Suppressor macrophage (primary cell): ENCODE measurements at places on chromosomes 1 and 21.
A peak's percentile ranks its signal among the peaks of the same experiment; 100 is the strongest.

DNA sequence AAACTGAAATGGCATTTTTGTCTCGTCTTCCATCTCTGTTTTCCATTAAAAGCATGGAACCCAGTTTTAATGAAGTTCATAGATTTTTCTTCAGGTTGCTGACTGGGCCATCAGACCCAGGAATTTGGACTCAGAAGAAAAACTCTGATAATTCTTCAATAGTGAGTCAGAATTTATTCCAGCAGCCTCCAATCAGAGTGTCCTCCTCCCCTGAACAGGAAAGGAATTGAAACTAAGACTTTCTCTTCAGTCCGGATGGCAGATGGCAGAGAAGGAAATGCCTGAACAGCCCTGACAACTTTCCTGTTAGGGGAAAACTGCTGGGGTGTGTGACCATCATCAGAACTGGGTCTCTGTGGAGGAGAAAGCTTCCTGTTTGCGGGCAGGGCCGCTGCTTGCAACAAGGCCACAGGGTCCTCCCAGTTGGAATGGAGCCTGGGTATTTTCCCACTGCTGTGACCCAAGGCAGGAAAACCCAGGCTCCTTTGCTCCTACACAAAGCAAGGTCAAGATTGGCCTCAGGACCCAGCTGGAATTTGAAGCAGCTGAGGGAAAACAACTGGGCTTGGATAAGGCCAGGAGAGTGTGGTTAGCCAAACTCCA lies 20.7 kb downstream of the CD34 start:
- peak; percentile 83 for DNase-seq

DNA sequence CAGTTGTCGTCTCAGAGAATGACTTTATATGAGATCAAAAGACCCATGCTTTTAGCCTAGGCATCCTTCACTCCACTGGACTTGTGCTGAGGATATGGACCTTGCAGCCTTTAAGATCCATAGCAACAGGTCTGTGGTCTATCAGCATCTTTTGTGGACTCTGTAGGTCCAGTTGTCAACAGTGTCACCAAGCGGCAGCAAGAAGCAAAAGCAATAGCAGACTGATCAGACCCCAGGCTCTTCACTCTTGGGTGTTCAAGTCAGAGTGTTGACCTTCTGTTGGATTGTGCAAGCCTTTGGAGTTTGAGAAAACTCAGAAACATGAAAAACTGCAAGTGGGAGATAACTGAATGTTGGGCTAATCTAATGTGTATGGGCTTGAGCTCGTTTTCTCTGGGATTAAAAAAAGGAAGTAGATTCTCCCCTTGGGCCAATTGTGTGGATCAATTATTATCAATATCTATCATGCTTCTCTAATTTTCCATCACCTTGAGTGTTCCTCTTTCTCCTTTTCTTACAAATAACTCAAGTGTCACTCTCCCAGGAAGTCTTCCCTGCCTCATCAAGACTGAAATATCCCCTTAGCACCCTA lies 144.2 kb downstream of the LYPLAL1 start:
- no peak for DNase-seq

- DNase-seq = no peak
These were observed 442.4 kb downstream of the LTN1 start for GRCh38 chr21:28550057-28550825.

DNA sequence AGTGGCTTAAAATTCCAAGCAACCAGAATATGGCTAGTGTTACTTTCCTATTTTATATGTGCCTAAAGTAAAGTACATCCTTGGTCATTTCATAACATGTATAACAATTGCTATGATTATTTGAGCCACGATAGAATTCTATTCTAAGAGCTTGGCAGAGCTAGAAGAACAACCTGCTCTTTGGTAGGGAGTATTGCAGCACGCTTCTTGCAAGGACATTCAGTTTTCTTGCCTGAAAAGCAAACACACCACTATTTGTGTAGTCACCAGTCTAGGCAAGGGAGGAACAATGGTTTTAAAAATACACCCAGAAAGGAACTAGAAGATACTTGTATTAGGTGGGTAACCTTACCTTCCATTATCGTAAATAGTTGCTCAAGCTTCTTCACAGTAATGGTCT lies 51.5 kb downstream of the CNST start:
- no peak for DNase-seq

GRCh38 chr1:39845569-39846566 lies 37.4 kb downstream of the TRIT1 start:
- DNase-seq = peak; percentile 99

DNA sequence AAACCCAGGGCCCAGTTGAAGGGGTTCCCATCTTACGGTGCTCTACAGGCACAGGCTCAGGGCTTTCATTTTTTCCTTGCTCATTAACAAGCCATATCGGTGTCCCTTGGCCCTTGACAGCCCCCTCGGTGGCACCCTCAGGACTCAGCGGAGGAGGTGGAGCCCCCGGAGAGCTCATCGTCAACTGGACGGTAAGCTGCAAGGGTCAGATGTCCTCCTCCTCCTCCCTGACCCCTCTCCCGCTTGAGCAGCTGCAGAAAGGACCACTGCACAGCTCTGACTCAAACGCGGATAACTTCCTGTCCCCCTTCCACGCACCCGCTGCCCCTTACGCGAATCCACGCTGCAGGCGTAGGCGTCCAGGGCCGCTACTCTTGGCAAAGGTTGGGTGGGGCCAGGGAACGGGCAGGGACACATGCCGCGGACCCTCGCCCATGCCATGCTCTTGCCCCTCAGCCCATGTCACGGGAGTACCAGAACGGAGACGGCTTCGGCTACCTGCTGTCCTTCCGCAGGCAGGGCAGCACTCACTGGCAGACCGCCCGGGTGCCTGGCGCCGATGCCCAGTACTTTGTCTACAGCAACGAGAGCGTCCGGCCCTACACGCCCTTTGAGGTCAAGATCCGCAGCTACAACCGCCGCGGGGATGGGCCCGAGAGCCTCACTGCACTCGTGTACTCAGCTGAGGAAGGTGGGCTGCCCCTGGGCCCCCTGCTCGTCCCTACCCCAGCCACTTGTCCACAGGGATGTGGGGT lies 14.7 kb downstream of the TMEM81 start:
- no peak for DNase-seq

GRCh38 chr1:10617318-10617717 lies 142.6 kb downstream of the PEX14 start:
- DNase-seq = no peak

- DNase-seq = no peak
These were observed 36.2 kb upstream of the A3GALT2 start for GRCh38 chr1:33357099-33357498.

DNA sequence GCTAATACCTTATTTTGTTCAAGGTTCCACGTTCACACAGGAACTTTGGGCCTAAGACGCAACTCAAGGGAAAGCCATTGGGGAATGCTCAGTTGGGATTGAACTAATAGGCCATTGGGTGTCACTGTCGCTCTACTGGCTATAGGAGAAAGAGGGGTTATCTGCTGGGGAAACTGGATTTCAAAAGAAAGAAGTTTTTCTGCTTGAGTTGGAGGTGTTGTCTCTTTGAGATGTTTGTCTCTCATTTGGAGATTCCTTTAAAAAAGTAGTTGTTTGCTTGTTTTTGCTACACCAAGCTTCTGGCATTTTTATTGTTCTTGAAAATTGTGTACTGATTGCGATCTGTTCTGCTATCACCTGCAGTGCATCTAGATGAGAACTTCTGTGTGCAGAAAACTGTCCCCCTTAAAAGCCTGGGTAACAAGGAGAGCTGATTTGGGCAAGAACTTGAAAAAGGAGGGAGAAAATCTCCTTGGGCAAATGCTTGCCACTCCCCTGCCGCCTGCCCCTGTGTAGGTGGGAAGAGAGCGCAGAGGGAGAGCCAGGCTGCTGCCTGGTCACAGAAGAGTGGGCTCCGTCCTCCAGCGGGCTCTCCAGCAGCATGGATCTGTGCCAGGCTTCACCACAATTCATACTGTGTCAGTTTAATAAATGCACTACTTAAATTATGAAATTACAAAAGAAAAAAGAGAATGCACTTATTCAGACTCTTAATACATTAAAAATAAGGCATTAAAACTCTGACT lies 39.9 kb downstream of the PEX14 start:
- peak; percentile 72 for DNase-seq

DNA sequence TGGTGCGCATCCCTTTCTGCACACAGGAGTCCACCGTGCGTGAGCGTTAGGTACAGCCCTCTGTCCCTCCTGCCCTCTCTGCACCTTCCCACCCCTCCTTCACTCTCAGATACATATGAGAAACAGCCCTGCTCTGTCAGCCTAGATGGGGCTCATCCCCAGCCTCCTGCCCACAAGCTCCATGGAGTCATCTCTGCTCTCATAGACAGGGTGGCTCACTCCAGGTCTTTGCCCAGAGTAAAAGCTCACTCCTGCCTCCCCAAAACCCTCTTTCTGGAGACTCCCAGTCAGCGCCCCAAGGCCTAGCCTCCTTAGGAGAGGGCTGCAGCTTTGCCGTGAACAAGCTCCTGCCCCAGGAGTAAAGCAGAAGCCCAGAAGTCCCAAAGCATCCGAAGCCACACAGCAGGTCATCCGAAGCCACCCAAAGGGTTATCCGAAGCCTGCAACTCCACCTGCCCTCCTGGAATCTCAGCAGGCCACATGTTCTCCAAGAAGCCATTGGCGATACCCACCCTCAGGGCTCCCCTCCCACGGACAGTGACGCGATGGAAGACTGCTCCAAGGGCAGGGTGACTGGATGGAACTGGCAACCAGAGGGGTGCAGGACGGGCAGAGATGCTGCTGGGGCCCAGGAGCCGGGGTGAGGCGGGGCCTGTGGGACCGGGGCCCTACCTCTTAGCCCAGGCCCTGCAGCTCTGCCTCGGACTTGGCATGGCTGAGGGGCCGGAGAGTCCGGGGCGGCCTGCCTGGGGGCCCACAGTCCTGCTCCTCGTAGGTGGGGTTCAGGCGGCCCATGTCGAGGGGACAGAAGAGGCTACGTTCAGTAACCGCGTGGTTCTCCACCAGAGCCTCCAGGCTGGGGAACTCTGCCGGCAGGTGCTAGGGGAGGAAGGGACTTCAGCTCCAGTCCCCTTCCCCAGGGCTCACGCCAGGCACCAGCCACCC lies 3.6 kb upstream of the KIF17 start:
- no peak for DNase-seq

DNA sequence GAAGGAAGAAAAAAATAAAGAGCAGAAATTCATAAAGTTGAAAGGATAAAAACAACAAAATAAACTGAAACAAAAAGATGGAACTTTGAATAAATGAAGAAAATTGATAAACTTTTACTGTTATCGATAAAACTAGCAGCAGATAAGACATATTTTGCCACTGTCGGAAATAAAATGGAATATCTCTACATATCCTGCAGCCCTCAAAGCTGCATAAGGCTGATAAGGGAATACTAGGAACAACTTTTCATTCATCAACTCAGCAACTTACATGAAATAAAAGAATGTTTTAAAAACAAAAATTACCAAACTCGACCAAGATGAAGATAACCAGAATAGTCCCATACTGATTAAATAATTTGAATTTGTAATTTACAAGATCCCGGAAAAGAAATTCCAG lies 48.0 kb upstream of the GRIK1 start:
- no peak for DNase-seq

GRCh38 chr1:11967028-11967547 lies 13.2 kb upstream of the MFN2 start:
- peak; percentile 36 for DNase-seq

DNA sequence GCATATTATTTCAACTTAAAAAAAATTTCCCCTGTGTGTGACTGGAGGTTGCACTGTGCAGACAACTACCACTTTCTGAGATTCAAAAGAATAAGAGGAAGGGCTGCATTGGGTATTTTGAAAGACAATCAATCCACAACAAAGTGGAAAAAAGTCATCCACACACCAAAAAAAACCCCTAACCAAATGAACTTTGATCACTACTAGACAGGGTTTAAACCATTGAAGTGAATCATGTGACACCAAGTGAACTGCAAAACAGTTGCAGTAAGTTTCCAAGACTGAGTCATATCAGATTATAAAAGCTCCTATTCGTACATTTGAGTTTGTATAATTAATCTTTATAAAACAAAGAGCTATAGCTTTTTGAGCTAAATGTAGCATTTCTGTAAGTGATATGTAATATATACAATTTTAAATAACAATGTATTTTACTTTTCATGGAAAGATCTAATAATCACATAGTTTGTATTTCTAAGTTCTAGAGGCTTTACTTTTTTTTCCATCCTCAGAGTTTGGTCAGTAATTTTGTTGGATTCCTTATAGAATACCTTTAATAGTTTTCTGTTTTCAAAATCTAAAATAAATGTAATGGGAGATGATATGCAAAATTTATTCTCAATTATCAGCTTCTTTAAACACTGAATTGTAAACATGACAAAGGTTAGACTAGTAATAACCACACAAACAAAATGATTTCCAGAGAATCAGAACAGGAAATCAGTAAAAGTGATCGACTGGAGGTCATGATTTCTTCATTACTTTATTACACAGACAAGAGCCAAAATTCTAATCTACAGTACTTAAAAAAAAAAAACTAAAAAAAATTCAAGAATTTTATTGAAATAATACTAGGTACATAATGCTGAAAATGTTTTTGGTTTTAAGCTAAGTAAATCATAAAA lies 50.5 kb upstream of the GFI1 start:
- no peak for DNase-seq

- no peak for DNase-seq
These were observed 18.6 kb downstream of the FAM151A start for GRCh38 chr1:54604572-54605370.

GRCh38 chr1:32798191-32798590 lies 19.0 kb downstream of the YARS1 start:
- DNase-seq = no peak

GRCh38 chr1:197486946-197487345 lies 218.9 kb downstream of the CRB1 start:
- DNase-seq = no peak

- no peak for DNase-seq
These were observed 62.3 kb upstream of the ADARB1 start for GRCh38 chr21:45011911-45012661.

DNA sequence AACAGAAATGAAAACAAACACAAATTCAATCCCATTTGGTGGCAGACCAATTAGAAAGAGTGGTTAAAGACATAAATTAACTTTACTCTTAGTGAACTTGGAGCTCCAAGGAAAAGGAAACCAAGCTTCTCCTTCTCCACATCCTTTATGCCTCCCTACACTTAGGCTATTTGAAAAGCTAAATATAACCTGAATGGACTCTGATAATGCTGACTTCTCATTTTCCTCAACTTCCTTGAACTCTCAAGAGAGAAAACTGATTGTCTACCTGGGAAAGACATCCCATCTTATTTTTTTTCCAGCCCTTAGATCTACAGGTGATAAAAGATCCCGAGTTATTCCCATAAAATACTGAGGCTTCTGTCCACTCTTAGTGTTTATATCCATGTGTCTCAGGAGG lies 178.4 kb upstream of the SPAG17 start:
- DNase-seq = no peak

GRCh38 chr1:165994107-165994506 lies 166.7 kb downstream of the UCK2 start:
- no peak for DNase-seq

- no peak for DNase-seq
These were observed 25.8 kb upstream of the DENND1B start for GRCh38 chr1:197801111-197801482.

- no peak for DNase-seq
These were observed 126.6 kb upstream of the PLPPR4 start for GRCh38 chr1:99137554-99138206.

- DNase-seq = no peak
These were observed 32.9 kb downstream of the ADCY10 start for GRCh38 chr1:167881069-167881468.

GRCh38 chr21:28148400-28149064 lies 844.1 kb downstream of the LTN1 start:
- no peak for DNase-seq

GRCh38 chr1:117600325-117600943 lies 5.4 kb upstream of the TENT5C start:
- no peak for DNase-seq
